Lung (tissue), 17 donors: ENCODE measurements at places on chromosomes 7 and 10.

GRCh38 chr7:156739596-156739995, 99.0 kb downstream of the RNF32 start:
- no peak for DNase-seq

- no peak for DNase-seq
Measured at GRCh38 chr7:55546814-55547213, 25.5 kb downstream of the VOPP1 start.

DNA sequence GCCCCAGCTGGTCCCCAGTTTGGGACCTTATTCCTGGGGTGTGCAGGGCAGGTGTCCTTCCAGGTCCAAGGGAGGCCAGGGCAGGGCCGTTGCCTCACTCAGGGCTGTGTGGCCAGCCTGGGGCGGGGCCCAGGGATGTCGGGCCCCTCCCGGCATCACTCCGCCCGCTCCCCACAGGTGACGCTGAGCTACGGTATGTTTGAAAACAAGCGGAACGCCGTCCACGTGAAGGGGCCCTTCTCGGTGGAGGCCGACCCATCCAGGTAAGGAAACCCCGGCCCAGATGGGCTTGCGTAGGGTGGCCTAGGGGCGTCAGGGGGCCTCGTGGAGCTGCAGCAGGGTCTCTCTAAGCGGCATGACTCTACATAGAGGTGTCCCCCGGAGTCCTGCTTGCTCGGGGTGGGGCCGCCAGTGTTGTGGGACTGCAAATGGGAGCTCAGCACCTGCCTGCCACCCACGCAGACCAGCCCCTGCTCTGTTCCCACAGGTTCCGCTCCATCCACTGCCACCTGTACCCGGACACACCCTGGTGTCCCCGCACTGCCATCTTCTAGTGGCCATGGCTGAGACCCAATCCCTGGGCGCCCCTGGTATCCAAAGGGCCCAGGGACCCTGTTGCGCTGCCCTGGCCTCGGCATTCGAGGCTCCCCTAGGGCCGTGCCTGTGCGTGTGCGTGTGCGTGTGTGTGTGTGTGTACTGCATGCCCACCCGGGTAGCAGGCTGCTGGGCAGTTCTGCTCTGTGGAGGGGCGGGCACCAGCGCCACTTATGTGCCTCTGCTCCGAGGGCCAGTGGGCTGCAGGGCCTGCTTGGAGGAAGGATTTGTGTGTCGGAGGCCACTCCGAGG, 7.3 kb downstream of the LFNG start:
- no peak for DNase-seq

GRCh38 chr10:113802997-113803396, 50.9 kb downstream of the DCLRE1A start:
- DNase-seq = peak; percentile 40

DNA sequence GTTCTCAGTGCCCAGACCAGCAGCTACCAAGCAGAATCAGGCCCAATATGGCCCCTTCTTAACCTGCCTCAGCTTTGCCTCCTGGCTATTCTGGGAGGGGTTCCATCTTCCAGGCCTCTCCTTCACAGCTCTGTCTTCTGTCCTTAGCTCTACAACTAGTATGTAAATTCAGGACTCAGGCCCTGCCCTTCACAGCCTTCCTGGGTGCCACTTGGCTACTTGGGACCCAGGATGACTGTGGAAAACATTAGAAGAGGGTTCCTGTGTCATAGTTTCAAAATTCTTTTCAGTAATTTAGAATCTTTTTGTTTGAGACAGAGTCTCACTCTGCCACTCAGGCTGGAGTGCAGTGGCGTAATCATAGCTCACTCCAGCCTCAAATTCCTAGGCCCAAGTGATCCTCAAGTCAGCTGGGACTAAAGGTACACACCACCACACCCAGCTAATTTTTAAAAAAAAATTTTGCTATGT, 33.2 kb upstream of the PAPSS2 start:
- no peak for DNase-seq

GRCh38 chr10:122277526-122278136, 6.5 kb downstream of the BTBD16 start:
- no peak for DNase-seq

GRCh38 chr10:100254191-100254590, 13.2 kb downstream of the CWF19L1 start:
- DNase-seq = no peak

DNA sequence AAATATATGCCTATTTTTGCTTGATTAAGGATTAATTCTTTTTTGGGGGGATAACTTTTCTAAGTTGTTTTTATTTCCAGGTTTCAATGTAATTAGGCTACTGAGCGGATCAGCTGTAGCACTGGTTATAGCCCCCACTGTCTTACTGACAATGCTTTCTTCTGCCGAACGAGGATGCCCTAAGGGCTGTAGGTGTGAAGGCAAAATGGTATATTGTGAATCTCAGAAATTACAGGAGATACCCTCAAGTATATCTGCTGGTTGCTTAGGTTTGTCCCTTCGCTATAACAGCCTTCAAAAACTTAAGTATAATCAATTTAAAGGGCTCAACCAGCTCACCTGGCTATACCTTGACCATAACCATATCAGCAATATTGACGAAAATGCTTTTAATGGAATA, 1.0 kb downstream of the LRRTM3 start:
- DNase-seq = no peak

DNA sequence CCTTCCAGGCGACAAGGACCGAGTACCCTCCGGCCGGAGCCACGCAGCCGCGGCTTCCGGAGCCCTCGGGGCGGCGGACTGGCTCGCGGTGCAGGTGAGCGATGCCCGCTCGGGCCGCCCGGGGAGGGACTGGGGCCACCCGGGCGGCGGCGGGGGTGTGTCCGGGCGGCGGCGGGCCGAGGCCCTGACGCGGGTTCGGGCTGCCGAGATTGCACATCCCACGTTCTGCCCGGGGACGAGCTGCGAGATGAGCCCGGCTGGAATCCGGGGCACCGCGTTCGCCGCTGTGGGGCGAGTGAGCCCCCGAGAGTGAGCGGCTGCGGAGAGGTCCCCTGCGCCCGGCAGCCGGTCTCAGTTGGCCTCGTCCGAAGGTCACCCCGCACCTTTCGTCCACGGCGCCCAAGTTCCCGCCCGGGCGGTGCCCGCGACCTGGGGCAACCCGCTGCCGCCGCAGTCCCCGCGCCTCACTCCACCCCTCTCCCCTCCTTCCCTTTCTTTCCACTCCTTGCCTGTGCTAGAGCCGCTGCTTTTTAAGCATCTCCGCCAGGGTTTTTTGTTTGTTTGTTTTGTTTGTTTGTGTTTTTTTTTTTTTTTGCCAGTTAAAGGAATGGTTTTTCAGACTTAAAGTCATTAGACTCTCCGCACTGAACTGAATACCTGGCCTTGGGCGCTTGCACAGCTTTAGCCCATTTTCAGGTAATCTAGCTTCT, 515 bp downstream of the RALA start:
- peak; percentile 55 for DNase-seq

DNA sequence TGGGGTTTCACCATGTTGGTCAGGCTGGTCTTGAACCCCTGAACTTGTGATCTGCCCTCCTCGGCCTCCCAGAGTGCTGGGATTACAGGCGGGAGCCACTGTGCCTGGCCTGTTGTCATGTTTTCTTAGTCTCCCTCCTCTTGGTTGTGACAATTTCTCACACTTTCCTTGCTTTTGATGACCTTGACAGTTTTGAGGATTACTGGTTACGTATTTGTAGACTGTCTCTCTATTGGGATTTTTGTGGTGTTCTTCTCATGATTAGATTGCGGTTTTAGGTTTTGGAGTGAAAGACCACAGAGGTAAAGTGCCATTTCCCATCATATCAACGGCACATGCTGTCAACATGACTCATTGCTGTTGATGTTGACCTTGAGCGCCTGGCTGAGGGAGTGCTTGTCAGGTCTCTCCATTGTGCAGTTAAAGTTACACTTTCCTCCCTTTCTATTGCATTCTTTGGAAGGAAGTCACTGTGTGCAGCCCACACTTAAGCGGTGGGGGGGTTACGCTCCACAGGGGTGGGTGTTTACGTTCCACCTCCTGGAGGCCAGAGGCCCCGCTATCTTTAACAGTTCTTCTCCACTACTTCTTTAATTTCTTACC, 10.8 kb downstream of the NEURL1 start:
- DNase-seq = no peak

DNA sequence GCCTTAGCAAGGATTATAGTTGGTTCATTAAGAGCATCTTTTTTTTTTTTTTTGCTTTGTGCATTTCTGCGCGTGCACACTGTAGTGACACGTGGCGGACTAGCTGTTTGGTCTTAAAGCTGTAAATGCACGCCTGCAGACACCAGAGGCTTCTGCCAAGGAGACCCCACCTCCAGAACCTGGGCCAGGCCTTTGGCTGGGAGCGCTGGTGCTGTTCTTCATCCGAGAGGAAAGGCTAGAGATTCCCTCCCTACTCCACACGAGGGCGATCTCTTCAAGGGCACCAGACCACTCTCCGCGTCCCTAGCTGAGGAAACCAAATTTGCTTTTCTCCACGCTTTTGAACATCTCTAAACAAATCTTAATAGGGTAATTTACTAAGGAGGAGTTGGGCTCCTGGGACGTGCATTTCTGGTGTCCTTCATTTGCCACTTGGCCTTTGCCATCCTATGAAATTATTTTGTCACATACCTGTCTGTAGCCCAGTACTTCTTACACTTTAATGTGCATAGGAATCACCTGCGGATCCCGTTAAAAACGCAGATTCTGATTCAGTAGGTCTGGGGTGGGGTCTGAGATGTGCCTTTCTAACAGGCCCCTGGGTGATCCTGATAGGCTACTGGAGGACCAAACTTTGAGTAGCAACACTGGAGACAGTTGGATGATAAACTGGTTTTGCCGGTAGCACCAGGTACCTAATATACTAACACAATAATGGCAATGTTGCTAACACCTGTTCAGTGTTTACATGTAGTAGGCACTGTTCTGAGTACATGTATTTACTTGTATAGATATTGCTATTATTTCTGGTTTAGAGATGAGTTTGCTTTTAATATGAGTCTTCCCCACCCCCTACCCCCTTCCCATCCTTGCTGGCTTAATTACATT, 1.3 kb upstream of the SLC26A5 start:
- DNase-seq = peak; percentile 54

DNA sequence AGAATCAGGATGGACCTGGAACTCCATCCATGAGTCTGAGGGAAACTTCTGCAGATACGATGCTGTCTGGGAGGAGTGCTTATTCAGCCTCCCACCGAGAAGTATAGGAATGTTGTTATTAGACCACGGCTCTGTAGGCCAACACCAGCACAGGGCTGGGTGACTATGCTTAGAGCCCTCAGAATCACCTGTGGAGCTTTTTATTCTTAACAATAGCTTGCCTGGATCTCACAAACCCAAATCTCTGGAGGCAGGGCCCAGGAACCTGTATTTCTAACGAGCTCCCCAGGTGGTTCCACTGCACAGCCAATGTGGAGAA, 55.6 kb upstream of the ARID5B start:
- DNase-seq = no peak

- DNase-seq = no peak
Measured at GRCh38 chr7:85290269-85290668, 103.4 kb upstream of the SEMA3D start.

DNA sequence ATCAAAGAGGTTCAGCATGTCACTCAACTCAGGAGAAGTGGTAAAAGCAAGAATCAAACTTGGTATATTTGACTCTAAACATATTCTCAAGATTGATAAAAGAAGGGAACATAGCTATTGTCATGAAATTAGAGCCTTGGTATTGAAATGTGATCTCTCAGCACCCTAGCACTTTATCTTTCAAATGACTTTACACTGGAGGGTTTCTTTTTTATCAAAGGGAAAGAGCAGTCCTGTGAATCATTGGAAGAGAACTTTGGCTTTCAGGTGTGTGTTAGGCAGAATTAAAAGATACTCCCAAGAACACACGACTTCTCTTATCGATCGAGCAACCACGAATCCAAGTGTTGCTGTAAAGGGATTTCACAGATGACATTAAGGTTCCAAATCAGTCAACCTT, 54.4 kb downstream of the PTN start:
- DNase-seq = no peak

- DNase-seq = no peak
Measured at GRCh38 chr7:151799506-151799905, 77.4 kb downstream of the PRKAG2 start.

- DNase-seq = no peak
Measured at GRCh38 chr7:107668296-107668695, 7.7 kb downstream of the SLC26A4 start.

- DNase-seq = no peak
Measured at GRCh38 chr7:156524818-156525597, 115.6 kb upstream of the RNF32 start.

GRCh38 chr10:86152354-86152753, 214.2 kb downstream of the GRID1 start:
- no peak for DNase-seq

DNA sequence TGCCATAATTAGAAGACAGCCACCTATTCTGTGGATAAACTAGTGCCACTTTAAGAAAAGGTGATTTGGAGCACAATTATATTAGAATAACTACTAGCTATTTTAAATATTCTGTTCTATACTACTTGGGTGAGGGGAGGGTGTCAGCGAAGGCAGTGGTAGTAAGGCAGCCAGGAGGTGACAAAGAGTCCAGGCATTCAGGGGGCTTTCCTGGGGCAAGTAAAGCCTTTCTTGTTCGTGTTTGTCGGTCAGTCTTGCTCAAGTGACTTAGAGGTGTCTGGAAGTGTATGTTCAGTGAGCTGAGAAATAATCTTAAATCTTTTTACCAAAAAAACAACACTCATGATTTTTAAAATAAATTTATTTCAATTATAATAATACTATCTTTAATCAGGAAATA, 34.4 kb downstream of the ADD3 start:
- no peak for DNase-seq

- DNase-seq = no peak
Measured at GRCh38 chr10:96850825-96851224, 18.7 kb downstream of the LCOR start.

GRCh38 chr10:114708717-114709335, 50.8 kb upstream of the ABLIM1 start:
- no peak for DNase-seq

GRCh38 chr7:107751113-107751512, 7.2 kb downstream of the CBLL1 start:
- DNase-seq = no peak

- no peak for DNase-seq
Measured at GRCh38 chr7:43196379-43196778, 83.9 kb downstream of the HECW1 start.

DNA sequence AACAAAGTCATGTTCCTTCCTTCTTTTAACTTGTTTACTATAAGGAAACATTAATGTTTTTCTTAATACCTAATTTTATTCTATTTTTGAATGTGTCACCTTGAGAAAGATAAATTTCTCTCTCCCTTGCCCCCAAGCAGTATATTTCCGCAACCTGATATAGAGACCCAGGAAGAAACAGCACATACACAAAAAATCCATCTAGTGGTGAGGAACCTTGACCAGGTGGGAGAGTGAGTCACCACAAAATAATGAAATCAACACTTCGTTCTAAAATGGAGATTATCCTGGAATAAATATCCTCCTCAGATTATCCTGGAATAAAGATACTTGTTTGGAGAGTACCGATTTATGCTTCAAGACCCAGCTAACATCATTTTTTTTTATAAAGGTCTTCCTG, 232.9 kb upstream of the PTN start:
- no peak for DNase-seq

GRCh38 chr10:86371116-86371515, 4.5 kb upstream of the GRID1 start:
- no peak for DNase-seq

DNA sequence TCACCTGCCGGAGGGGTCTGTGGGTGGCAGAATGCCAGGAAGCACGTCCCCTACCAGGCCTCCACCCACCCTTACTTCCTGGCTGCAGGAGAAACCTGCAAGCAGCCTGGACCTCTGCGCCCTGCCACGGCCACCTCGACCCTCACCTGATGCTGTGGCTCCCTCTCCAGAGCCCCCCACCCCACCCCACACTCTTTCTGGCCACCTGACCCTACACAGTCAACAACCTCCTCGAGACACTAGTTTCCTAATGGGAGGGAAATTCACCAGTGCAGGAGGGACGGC, 91.3 kb downstream of the PRKAG2 start:
- DNase-seq = no peak

GRCh38 chr10:83952314-83952713, 187.0 kb upstream of the GHITM start:
- no peak for DNase-seq
